ENCODE measurements at places on chromosomes 1 and 21.
A peak's percentile ranks its signal among the peaks of the same experiment; 100 is the strongest.

DNA sequence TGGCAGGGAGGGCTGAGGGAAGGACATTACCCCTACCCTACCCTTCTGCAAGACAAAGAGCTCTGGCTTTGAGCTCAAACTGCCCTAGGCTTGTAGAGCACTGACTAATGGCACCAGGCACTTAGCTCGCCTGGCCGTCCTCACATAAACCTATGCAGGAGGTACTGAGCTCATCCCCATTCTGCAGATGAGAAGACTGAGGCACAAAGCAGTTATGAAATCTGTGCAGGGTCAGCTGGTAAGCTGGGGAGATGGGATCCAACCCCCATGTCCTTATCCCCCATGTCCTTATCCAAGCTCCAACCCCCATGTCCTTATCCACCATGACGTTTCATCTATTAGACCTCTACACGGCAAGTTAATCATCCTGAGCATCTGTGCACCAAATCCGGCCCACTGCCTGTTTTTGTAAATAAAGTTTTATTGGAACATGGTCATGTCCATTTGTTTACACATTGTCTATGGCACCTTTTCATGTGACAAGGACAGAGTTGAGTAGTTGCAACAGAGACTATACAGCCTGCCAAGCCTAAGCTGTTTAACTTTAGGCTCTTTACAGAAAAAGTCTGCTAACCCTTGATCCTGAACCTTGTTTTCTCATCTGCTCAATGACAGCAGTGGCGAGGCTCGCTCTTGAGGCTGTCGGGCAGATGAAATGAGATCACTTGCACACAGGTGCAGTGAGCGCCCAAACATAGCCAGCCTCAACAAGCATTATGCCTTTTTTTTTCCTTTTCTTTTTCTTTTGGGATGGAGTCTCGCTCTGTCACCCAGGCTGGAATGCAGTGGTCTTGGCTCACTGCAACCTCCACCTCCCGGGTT, 86.8 kb downstream of the FBXO2 start:
- no peak for DNase-seq

GRCh38 chr1:107378426-107378825, 237.6 kb downstream of the NTNG1 start:
- DNase-seq: no peak

GRCh38 chr1:200231787-200232231, 178.0 kb downstream of the ZNF281 start:
- DNase-seq: no peak

DNA sequence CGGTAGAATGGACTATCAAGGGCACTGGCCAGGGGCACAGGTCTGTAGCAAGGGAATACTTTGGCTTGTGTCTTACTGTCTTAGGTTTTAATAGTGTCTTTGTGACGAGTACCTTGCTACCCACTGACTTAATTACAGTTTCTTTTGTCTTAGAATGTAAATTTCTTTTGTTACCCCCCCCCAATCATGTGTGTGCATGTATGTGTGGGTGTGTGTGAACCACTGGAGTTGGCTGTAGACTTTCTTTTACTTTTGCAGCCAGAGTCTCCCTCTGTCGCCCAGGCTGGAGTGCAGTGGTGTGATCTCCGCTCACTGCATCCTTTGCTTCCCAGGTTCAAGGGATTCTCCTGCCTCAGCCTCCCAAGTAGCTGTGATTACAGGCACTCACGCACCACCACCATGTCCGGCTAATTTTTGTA, 61.8 kb upstream of the CLDN14 start:
- no peak for DNase-seq

- no peak for DNase-seq
Observed at GRCh38 chr1:209190591-209191261, 392.8 kb upstream of the CAMK1G start.

DNA sequence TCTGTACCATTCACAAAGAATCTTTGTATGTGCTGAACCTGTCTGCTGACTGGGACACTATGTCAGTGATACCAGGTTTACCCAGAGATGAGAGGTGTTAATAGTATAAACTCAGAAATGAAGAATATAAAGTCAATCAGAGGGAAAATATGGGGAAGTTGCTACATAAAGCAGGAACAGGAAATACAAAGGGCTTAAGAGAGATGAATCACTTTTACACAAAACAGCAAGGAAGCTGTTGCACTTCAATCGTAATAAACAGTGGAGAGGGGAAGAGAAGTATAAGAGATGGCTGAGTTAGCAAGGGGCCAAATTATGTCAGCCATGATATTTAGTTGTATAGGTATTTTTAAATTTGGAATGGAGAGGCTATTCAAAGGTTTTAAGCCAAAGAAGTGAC, 890.2 kb upstream of the NCAM2 start:
- DNase-seq: no peak

DNA sequence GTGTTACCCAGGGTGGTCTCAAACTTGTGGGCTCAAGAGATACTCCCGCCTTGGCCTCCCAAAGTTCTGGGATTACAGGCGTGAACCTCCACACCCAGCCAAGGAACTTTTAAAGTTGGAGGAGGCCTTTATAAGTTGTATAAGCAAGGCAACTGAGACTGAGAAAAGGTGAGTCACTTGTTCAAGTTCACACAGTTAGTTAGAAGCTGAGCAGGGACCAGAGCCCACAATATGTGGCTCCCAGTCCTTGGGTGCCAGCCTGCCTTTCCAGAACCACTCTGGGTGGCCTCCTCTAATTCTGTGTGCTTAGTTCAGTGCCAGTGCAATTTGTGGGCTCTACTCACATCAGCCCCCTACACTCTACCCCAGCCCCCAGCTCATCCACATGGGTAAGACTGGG, 3.7 kb downstream of the RAB25 start:
- DNase-seq: no peak

GRCh38 chr1:116537040-116537831, 33.6 kb downstream of the CD58 start:
- DNase-seq: no peak

DNA sequence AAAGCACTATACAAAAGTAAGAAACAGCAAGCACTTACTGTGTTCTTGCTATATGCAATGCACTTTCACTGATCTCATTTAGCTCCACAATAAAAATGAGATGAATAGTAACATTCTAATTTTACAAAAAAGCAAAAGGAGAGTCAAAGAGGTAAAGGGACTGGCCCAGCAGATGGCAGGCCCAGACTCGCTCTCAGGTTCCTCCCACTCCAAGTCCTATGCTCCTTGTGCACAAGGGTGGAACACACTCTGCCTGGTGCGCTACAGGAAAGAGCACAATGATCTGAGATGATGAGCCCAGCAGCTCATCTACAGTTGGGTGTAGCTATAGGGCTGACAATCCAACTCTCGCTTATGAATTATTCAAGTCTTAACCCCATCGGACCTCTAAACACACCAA, 94.1 kb upstream of the LYST start:
- DNase-seq: no peak

DNA sequence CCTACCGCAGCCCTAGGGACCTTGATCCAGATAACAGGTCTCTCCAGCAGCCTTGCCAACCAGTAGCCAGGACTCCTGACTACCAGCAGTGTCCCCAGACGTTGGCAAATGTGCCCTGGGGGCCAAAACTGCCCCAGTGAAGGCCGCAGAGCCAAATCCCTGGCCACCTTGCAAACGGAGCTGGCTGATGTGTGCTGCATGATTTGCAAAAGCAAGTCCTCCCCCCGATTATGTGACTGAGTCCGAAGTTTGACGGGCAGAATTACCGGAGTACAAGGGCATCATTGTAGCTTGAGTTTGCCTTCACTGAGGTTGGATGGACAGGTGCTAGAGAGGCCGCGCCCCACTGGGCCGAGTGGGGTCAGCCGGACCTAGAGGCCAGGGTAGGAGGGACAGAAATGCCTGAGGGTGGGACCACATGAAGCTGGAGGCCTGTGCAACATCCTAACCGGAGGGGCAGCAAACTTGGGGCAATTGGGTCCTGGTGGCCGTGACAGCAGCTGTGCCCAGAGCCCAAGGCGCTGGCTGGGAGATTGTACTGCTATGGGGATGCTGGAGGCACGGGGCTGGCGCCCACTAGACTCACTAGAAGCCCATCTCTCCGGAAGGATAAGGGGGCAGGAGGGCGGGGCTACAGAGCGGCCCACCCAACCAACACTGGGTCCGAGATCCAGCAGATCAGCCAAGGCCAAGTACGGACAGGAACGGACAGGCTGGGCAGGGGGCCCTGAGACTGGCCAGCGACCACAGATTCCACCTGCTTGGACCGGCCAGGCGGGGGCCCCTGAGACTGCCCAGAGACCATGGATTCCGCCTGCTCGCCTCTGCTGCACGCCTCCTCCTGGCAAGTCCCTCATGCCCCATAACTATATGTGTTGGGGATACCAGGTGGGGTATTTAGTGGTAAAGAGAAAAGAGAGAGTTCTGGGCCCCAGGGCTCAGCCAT, 2.8 kb downstream of the ARHGEF16 start:
- no peak for DNase-seq

DNA sequence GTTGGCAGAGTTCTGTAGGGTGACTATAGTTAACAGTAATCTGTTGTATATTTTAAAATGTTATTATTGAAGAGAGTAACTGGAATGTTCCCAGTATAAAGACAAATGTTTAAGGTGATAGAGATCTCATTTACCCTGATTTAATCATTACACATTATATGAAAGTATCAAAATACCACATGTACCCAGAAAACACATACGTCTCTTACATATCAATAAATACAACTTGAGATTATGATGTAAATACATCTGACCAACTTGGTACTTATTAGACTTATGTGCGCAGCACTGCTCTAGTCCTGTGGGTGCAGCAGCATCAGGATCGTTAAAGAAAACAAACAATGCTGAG, 670 bp upstream of the PARK7 start:
- DNase-seq: no peak

DNA sequence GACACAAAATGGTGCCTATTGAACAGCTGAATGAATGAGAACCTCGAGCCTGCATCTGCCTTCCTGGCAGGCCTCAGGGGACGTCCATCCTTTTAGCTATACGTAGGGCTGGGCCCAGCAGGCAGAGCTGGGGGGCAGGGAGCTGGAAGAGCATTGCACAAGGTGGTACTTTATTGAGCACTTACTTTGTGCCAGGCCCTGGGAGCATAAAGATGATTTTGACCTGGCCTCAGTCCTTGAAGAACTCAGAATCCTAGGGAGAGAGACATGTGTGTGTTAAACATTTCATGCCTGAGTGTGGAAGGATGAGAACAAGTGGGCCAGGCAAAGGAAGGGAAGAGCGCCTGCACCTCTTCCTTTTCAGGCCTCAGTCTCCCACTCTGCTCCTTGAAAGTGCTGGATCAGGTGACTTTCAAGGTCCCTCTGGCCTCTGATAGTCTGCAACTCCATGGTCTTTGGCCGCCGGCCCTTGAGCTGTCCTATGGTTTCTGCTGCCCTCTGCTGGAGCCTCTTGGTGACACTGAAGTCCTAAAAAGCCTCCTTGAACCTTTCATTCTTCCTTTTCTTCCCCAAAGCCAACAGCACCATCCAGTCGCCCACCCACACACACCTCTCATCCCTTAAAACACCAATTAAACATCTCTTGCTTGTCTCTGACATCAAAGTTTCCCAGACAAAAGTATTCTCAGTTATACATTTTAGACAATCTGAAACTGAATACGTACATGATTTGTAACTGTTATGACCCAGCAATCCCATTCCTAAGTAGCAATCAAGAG, 3.5 kb upstream of the PEAR1 start:
- peak; percentile 68 for DNase-seq

GRCh38 chr1:207020709-207021107, 11.8 kb downstream of the C1orf116 start:
- DNase-seq: no peak

GRCh38 chr1:209456878-209457277, 126.6 kb upstream of the CAMK1G start:
- no peak for DNase-seq

GRCh38 chr1:193110246-193110645, 5.0 kb upstream of the GLRX2 start:
- DNase-seq: no peak

DNA sequence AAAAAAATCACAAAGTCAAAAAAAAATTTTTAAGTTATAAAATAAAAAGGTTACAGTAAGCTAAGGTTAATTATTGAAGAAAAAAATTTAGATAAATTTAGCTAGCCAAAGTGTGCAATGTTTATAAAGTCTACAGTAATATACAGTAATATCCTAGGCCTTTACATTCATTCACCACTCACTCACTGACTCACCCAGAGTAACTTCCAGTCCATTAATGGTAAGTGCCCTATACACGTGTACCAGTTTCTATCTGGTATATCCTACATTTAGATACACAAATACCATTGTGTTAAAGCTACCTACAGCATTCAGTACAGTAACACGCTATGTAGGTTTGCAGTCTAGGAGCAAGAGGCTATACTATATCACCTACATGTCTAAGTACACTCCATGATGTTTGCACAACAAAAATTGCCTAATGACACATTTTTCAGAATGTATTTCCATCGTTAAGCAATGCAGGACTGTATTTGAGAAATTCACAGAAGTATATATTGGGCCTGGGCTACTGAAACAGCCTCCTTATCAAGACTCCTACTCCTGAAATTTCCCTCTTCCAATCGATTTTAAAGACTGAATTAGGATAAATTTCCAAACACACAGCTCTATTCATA, 155.1 kb downstream of the COP1 start:
- DNase-seq: no peak

DNA sequence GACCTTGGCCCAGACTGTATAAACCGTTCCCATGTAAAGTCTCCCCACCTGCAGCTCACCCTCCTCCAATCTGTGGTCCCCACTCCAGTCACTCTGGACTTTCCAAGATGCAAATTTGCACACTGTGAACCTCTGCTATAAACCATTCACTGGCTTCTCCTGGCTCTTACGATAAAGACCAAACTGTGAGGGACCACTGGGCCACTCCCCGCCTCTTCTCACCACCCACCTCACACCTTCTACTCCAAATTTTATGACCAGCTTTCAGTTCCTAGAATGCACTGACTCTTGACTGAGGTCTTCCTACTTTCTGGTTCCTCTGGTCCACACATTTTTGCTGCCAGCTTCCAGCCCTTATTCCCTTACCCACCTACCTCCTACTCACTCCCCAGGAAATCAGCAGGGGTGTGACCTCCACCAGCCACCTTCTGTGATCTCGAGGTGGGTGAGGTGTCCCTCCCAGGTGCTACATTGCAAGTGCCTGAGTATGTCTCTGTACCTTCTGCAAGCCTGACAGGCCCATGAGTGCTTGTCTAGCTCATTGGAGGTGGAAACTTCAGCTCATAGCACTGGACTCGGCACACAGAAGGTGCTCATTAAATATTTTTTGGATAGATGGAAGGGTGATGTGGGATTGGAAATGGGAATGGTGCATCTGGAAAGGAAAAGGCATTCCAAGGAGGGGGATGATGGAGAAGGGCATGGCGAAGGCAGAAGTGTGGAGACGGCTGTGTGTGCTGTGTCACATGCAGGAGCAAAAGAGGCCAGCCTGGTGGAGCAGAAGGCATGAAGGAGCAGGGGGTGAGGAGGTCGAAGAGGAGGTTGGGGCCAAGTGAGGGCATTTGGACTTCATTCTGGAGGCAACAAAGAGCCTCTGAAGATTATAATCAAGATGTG, 15.6 kb upstream of the CSF1 start:
- DNase-seq: no peak

- DNase-seq: no peak
Observed at GRCh38 chr1:201164645-201165044, 10.4 kb upstream of the TMEM9 start.

DNA sequence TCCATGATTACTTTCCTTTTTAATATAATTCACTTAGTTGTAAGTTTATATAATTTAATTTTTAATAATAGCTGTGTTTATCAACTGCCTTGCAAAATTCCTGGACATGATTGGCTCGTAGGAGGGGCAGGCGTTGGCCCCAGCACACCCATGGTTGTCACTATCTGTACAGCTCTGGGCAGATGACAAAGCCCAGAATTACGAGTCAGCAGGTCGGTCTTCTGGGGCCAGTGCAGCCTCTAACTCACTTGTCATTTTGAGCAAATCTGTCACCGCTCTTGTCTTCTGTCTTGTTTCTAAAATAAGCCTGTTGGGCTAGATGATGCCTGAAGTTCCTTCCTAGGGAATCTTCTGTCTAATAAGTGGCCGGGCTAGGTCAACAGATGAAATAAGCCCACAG, 21.4 kb upstream of the LRRC38 start:
- no peak for DNase-seq

All from activated T-cell treated with anti-CD3 and anti-CD28 coated beads, Interleukin-2, amount 50 U/mL, for 24 hours (primary cell).